ENCODE measurements at places on chromosomes 3 and 15.

- no peak for DNase-seq
These were observed 56.0 kb downstream of the FGD5 start for GRCh38 chr3:14874784-14875183.

- no peak for DNase-seq
These were observed at the start of gene UBAP1L for GRCh38 chr15:65115086-65115485. Gene UBAP1L (minus strand): TSS chr15:65115200. CDS start chr15:65106215, 8,985 bp downstream.

- DNase-seq: no peak
These were observed 36.2 kb downstream of the GXYLT2 start for GRCh38 chr3:72924055-72924454.

- DNase-seq: no peak
These were observed 38.9 kb downstream of the LDHAL6B start for GRCh38 chr15:59245559-59245958.
